ENCODE measurements at places on chromosomes 1 and 21.

DNA sequence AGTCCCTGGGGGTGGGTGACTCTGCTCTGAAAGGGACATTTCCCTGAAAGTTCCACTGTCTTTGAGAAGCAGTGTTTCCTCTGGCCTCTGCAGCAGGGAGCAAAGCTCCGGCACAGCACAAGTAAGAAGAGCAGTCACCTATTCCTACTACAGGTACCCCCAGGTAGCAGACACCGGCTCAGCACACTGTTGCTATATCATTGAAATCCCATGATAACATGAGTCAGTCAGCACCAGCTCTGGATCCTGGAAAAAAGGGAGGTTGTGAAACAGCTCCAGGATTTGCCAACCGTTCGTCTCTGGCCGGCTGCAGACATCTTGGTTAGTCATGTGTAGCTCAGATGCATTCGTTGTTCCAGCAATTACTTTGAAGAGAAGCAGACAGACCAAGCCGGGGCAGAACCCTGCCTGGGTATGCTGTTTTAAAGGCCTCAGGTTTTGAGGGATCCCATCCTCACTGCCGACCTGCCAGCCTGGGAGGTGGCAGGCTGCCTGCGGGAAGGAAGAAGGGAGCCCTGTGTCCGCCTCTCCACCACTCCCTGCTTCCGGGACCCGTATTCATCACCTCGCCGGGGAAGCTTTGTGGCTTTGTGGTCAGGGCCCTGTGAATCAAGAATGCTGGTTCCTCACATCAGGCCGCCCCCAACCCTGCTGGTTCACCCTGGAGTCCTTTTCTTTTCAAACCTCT lies 139.2 kb downstream of the CLIC6 start:
- no peak for DNase-seq
- H3K4me3 ChIP-seq = no peak overlapping the region
- no peak overlapping the region for H3K27ac ChIP-seq
- H3K4me1 ChIP-seq = no peaks in the 10 kb centered on the region

DNA sequence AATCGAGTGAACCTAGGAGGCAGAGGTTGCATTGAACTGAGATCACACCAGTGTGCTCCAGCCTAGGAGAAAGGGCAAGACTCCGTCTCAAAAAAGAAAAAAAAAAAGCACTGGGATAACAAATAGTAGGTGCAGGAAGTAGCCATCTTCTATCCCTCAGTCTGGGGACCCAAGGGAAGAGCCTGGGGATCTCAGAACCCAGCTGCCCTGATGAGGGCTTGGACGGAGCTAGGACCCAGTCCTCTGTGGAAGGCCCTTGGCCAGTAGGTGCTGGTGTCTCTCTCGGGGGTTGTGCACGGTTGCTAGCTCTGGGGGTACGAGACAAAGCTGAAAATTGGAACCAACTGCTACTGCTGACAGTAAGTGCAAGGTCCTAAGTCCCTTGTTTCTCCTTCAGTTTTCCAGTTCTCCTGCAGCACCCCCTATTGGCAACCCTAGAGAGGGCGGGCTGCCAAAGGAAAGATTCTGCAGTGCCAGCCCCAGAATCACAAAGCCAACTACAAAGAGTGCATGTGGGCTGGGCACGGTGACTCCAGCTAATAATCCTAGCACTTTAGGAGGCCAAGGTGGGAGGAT lies 57.6 kb upstream of the KIF1B start:
- no peaks in the 10 kb centered on the region for H3K36me3 ChIP-seq
- H3K4me3 ChIP-seq = no peak overlapping the region

DNA sequence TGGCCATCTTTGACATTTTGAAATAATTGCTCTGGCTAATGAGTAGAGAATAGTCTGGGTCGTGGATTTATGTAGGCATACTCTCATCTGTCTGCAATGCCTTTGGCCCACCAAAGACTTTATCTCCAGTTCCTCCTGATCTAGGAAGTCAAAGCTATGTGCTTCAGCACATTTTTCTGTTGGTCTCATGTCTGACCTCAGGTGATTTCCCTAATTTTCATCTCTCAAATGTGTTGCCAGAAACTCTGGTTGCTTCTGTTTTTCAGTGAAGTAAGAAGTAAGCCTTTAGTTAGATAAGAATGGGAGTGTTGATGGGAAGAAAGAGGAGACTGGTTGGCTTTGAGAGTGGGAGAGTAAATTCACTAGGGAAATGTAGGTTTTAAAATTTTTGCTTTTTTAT lies 66.4 kb downstream of the GPR88 start:
- H3K4me3 ChIP-seq = no peak overlapping the region
- no peak overlapping the region for H3K27ac ChIP-seq
- no peak for DNase-seq
- H3K4me1 ChIP-seq = no peaks in the 10 kb centered on the region
- H3K36me3 ChIP-seq = no peaks in the 10 kb centered on the region

DNA sequence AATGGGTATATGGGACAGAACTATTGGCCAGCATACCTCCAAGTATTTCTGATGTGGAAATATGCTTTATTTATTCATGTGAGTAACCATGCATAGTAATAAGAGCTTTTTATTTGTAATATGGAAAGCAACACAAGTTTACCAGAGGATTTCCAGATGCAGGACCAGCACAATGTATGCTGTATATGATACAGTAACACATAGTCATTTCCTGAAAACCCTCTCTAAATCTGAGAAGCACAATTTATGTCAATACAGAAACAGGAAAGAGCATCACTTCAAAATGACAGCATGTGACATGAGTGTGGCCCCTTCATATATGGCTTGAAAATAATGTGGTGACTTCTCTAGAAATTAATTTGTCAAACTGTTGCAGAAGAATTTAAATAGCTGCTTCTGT lies 1134.7 kb upstream of the ADGRL2 start:
- no peaks in the 10 kb centered on the region for H3K36me3 ChIP-seq
- no peak overlapping the region for H3K27ac ChIP-seq
- no peaks in the 10 kb centered on the region for H3K27me3 ChIP-seq
- DNase-seq = no peak

GRCh38 chr1:248152056-248152827 lies 7.3 kb downstream of the OR2M5 start:
- H3K4me3 ChIP-seq = no peak overlapping the region
- no peaks in the 10 kb centered on the region for H3K27me3 ChIP-seq
- H3K4me1 ChIP-seq = no peaks in the 10 kb centered on the region
- no peak for DNase-seq
- no peaks in the 10 kb centered on the region for H3K36me3 ChIP-seq
- H3K27ac ChIP-seq = no peak overlapping the region

GRCh38 chr1:66386712-66387111 lies 147.2 kb upstream of the SGIP1 start:
- no peak overlapping the region for H3K4me3 ChIP-seq
- DNase-seq = no peak
- H3K4me1 ChIP-seq = no peaks in the 10 kb centered on the region

GRCh38 chr21:45430521-45431501 lies 25.8 kb downstream of the COL18A1 start:
- no peaks in the 10 kb centered on the region for H3K4me1 ChIP-seq
- H3K27me3 ChIP-seq = no peaks in the 10 kb centered on the region
- H3K36me3 ChIP-seq = no peaks in the 10 kb centered on the region
- no peak overlapping the region for H3K4me3 ChIP-seq

DNA sequence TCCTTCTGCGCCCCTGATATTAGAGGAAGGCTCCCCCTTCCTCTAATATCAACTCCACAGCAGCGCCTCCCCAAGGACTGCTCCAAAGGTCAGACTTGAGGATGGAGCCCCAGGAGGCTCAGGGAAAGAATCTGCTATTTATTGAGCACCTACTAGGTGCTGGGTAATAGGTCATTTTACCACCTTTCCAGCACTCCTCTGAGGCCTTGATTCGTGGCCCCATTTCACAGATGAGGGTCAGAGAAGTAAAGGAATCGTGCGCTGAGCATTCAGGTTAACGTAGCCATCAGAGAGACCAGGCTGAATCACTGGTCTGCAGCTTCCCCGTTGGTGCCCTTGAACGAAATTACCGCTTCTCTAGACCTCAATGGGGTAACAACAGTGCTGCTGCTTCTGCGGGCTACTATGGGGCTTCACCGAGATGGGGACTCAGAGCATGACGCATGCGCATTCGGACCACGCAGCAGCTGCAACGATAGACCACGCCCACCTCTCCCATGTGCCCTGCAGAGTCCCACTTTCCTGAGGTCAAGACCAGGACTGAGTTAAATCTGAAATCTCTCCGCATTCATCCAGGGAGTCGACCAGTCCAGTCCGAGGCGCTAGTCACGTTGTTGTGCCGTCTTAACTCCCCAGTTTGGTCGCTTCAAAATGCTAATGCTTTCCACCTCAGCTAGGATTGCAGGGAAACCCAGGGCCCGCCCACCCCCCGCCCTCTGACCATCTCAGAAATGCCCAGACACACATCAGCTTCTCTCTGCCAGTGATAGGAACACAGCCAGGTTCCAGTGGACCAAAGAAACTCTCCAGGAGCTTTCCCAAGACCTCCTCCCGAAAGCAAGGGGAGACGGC lies 12.9 kb downstream of the CAMK2N1 start:
- H3K36me3 ChIP-seq = no peaks in the 10 kb centered on the region
- no peaks in the 10 kb centered on the region for H3K27me3 ChIP-seq
- no peak overlapping the region for H3K27ac ChIP-seq
- H3K4me3 ChIP-seq = no peak overlapping the region
